ENCODE measurements at places on chromosomes 5 and 9.

DNA sequence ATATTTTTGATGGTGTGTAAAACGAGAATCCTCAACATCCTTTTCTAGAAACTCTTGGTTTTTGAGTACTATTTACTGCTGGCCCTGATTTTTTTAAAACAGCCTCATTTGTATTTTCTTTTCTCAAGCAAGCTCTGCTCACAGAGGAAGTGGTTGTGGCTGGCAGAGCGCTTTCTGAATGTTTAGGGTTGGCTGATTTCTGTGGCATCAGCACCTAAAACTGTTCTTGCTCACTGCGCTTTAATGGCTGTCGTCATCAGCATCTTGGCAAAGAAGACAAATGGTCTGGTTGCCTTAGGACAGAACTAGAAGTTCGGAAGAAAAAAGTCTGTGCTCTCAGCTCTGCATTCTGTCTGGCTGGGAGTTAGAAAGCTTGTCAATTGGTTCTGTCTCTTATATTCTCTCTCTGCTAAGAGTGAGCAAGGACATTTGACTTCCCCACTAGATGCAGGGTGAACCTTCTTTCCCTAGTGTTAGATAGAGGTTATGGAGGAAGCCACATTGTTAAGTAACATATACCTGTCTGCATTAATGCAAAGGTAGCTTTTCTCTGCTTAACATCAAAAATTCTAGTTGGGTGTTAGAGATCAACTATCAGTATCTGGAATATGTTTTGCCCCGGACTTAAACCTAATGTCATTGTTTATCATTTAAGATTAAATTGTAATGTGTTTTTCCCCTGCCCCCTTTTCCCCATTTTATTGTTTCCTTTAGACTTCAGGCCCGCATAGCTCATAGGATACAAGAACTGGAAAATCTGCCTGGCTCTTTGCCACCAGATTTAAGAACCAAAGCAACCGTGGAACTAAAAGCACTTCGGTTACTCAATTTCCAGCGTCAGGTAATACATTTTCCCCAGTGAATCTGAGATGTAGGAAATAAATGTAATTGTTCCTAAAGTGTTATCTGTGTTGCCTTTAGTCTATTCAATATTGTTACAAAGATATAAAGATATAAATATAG lies 39.0 kb downstream of the SMARCA2 start:
- DNase-seq: no peak

GRCh38 chr9:96649620-96650324 lies 5.3 kb downstream of the PRXL2C start:
- DNase-seq: no peak

GRCh38 chr9:86598411-86599239 lies 244.4 kb upstream of the TUT7 start:
- no peak for DNase-seq

GRCh38 chr9:18479405-18479804 lies 5.5 kb downstream of the ADAMTSL1 start:
- no peak for DNase-seq

- DNase-seq: no peak
These were observed 11.1 kb upstream of the NEUROG1 start for GRCh38 chr5:135546912-135547311.

DNA sequence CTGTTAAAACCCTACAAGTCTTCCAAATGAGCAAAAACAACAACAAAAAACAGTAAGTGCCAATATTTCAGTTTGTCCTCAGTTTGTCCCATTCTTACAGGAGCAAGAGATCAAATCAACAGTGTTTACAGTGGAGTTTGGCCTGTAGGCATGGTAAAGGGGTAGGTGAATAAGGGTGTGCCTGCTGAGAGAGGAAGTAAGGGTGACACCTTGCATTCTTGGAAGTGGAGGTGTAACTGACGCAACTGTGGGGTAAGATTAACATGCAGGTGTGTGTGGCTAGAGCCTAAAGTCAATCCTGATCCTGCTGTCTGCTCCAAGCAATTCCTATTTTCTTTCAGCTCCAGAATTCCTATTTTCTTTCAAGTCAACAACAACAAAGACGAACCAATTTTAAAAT lies 43.4 kb downstream of the PFDN1 start:
- DNase-seq: no peak

- DNase-seq: no peak
These were observed 39.0 kb upstream of the TARS1 start for GRCh38 chr5:33401482-33402390.

DNA sequence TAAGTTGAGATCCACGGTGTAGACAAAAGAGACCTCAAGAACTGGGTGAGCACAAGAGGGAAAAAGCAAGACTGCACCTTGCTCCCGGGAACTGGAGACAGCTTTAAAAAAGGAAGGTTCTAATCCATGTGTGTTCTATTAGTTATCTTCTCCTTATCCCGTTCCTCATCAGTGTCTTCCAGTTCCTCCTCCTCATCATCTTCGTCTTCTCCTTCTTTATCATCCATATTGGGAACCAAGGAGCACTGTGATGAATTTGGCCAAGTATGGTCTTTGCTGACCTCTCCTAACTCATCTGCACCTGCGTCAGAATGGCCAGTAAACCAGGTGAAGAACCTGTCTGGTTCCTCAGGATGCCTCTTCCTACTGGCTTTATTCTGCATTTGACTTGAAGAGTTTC lies 22.1 kb downstream of the EHMT1 start:
- no peak for DNase-seq

- no peak for DNase-seq
These were observed 18.3 kb upstream of the HSDL2 start for GRCh38 chr9:112361601-112362000.

DNA sequence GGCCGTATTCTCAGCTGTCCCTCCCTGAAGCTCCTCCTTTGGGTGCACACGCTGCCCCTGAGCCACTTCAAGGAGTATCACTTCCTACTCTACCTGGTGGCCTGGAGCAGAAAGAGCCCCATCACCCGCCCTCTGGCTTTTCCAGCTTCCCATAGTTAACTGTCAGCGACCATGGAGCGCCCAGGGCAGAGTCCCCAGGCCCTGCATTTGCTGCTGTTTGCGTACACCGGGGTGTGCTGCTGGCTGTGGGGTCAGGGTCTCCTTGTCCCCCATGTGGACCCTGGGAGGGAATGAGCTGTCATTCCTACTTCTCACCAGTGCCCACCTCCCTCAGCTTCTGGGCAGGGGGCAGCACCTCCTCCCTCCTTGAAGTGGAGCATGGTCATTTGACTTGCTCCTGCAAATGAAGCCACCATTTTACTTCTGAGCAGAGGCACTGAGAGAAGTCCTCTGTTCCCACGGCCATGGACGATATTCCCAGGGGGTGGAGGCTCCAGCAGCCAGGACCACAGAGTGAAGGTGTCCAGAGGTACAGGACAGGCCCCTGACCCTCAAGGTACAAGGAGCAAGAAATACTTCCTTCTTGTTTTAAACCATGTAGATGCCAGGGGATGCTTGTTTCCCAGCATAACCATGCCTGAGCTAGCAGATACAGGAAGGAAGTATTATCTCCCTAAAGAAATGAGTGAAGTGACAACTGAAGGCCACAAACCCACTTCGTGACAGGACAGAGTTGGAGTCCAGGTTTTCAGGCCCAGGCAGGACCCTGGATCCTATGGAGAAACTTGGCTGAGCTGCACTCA lies 40.6 kb upstream of the COL5A1 start:
- DNase-seq: no peak

- no peak for DNase-seq
These were observed 3.5 kb downstream of the KDM4C start for GRCh38 chr9:6761306-6761705.

DNA sequence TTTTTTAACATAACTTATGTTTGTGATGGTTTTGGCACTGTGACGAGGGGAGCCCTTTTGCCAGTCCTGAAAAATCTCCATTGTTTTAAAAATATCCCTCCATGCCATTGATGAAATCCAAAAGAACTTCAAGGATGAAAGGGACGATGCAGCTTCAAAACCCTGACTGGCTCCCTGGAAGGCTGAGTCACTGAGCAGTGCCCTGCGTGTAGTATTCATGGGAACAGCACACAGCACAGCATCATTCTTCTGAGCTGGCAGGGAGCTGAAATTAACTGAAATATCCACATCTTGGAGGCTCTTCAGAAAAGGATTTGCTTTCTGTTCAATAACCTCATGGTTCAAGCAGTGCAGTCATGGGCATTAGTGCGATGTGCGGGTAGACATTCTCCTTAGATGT lies 29.7 kb downstream of the PDE4D start:
- DNase-seq: no peak

- no peak for DNase-seq
These were observed 6.9 kb downstream of the ADAM19 start for GRCh38 chr5:157568720-157569119.

GRCh38 chr9:122329597-122329996 lies 41.2 kb upstream of the PTGS1 start:
- DNase-seq: no peak

DNA sequence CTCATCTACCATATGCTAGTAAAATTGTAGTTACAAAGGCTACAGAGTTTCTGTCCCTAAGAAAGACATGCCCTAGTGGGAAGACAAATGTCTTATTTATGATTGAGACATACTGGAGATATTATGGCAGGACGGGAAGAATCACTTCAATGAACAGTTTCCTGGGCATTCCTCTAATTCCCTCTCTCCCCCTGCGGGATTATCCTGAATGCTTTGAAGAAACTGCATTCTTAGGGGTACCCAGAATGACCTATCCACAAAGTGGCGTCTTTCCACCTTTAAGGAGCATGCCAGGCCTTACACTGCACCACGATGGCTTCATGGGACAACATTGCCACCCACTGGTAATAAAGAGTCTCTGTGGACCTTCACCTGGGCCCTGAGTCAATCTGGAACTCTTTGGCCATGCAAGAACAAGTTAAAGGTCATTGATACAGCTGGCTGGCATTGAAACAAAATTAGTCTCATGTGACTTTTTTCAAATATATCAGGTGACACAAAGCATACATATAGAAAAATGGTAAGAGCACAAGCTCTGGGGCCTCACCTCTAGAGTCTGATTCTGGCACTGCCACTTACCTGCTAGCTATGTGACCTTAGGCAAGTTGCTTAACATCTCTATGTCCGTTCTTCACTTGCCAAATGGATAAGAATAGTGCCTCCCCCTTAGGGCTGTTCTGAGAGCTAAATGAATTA lies 32.0 kb downstream of the ANKRD55 start:
- DNase-seq: peak; percentile 12

- no peak for DNase-seq
These were observed 5.3 kb downstream of the NSA2 start for GRCh38 chr5:74772359-74772758.

GRCh38 chr5:30956251-30956650 lies 237.2 kb upstream of the CDH6 start:
- no peak for DNase-seq

DNA sequence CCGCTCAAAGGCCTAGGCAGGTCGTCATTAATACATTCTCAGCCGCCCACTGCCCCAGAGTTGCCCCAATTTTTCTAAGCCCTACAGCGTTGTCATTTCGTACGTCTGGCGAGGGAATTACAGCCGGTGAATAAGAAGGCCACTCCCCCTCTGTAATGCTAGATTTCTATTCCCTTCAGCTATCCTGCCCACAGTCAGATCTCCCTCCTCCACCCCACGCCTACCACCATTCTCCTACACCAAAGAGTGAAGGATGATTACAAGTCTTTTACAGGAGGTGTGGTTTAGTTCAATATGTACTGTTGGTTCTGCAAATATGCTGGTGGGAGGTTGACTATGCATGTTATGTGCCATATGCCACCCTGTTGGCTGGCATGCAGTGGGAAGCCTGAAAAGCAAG lies 83.7 kb upstream of the SMIM15 start:
- DNase-seq: no peak

GRCh38 chr9:16193066-16193465 lies 640.2 kb downstream of the CCDC171 start:
- DNase-seq: no peak

DNA sequence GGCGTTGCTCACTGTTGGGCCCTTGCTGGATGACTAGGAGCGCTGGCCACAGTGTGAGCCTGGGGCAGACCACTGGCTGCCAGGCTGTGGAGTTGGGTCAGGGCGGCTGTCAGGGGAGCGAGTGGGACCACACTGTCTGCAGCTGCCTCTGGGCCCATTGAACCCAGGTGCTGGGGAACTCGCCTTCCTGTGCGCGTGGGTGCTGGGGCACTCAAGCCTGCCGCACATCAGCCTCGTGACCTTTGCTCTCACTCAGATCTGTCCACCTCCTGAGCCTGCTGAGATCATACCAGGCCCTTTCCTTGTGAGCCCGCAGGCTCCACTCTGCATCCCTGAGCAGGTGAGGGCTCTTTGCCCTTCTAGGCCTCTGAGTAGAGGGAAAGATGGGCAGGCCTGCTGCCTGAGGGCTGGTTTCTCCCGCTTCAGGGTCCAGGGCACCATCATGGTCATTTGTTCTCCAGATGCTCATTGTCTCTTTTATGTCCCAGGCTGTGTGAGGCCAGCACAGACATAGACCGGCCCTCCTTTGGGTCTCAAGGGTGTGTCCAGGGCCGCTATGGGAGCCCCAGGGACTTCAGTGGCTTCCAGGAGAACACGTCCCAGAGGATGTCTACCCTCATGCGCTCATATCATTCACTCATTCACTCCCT lies 26.5 kb downstream of the WNK2 start:
- no peak for DNase-seq

- no peak for DNase-seq
These were observed 279.3 kb upstream of the DAP start for GRCh38 chr5:11040345-11040744.

DNA sequence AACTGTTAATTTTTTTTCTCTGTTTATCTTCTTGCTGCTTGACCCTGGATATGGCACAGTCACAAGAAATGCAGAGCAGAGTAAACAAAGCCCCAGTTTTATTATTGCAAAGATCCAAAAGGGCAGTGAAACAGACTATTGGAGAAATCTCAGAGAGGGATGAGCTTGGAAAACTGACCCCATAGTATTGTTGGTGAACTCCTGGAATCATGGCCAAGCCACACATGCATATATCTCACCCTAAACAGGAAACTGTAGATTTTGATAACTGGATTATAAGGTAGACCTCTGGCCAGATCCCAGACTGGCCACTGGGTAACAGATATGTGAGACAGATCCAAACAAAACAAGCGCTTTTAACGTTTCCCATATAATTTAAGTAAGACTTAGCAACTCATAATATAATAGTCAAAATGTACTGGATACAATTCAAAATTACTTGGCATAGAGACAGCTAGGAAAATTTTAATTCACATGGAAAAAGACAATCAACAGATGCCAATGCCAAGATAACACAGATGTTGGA lies 263.5 kb upstream of the SEMA6A start:
- no peak for DNase-seq

DNA sequence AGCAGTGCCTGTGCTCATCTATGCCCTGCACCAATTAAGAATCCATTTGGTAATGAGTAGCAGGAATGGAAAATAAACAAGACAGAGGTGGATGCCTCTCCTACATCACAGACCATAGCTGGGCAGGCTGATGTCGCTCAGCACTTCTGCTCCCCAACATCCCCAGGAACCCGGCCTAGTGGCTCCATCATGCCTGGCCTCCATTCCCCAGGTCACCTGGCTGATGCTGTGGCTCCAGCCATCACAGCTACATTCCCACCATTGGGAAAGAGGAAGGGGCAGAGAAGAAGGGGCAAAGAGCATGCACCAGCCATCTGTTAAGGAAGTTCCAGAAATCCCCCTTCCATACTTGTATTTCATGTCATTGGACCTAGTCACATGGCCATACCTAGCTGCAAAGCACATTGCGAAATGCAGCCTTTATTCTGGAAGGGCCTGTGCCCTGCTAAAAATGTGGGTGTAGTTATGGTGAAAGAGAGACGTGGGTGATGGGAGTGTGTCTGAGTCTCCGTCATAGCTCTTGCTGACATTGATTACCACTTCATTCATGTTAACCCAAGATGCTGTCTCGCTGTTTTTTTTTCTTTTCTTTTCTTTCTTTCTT lies 86.1 kb upstream of the ADAMTS2 start:
- no peak for DNase-seq

GRCh38 chr9:85136987-85137386 lies 467.5 kb downstream of the NTRK2 start:
- no peak for DNase-seq

Data from NCI-H510A (cell line).